BJ (cell line): ENCODE measurements at places on chromosomes 3 and 15. TPM values are rescaled to one million over a fixed set of nuclear protein-coding genes. Genes with fewer than 3 reads are reported as not detected.

ACAP2 gene
- polyA plus RNA-seq = 12.5 and 28.7 TPM in 2 replicates

PRICKLE2 gene
- 3.5 and 3.9 TPM in 2 replicates for polyA plus RNA-seq

SMCO1 gene
- not detected in 2 replicates for polyA plus RNA-seq

GRAMD1C gene
- polyA plus RNA-seq = 0.48 and 1.2 TPM in 2 replicates

PAQR9 gene
- polyA plus RNA-seq = not detected in 2 replicates

ZNF592 gene
- polyA plus RNA-seq = 6.9 and 11.0 TPM in 2 replicates

NMB gene
- polyA plus RNA-seq = 2.9 and 4.3 TPM in 2 replicates

UBAP1L gene
- 0.72 and 1.0 TPM in 2 replicates for polyA plus RNA-seq

NDUFB5 gene
- 12.5 and 43.6 TPM in 2 replicates for polyA plus RNA-seq

- DNase-seq = no peak
Observed at GRCh38 chr3:139353920-139354556, 10.2 kb downstream of the MRPS22 start.

- peak; percentile 80 for DNase-seq
Observed at GRCh38 chr15:59169251-59169708, 37.4 kb upstream of the LDHAL6B start.

DNA sequence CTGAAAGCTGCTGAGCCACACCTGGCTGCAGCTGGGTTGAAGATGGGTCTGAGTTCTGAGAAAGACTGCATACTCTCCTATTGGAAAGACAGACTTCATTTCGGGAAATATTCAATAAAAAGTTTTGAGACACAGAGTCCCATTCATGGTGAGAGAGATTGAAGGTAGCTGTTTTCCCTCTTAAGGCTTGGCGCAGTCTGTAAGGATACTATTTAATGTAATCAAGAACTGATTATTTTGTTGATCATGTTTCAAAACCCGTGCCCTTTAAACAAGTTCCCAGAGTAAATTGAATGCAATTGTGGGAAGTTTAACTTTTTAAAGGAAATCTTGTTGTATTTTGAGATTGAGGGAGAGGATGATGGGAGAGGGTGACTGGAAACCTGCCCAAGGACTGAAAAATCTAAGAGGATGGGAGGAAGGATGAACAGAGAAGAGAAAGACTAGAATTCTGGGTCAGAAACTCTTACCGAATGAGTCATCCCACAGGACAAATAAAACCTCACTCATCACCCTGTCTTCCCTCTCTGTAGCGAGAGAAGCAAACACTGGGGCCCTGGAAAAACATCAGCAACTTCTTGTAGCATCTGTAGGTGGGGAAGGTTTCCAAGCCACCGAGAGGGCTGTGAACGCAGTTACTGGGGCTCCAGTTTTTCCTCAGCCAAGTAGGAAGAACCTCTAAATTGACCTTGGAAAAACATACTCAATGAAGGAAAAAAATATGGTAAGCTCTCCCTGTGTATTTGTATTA lies 193.2 kb upstream of the TPRG1 start:
- no peak for DNase-seq

DNA sequence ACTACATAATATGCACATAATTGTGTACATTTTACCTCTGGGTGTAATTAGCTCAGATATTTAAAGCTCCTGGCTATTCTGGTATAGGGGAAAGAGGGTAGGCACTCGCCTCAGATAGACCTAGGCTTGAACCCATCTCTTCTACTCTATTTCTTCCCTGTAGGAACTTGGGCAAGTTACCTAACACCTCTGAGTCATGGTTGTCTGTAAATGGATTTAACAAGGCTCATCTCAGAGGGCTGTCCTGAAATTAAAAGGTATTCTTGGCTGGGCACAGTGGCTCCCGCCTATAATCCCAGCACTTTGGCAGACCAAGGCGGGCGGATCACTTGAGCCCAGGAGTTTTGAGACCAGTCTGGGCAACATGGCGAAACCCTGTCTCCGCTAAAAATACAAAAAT lies 30.7 kb downstream of the NANOGP8 start:
- no peak for DNase-seq

DNA sequence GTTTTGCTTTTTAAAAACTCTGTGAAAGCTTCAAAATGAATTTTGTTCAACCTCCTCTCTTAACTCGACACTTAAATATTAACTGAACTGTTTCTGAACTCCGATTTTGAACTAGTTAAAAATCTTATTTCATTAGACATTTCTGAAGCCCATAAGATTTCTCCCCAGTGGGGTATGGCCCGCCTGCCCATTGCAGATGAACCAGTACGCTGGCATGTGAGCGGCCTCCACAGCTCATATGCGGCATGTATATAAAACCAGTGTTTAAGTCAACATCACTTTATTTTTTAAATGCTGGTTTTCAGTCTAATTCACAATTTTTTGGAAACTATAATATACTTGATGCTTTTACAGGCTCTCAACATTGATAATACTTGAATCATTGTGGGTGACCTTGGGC lies 50.2 kb downstream of the CPN2 start:
- no peak for DNase-seq

- peak; percentile 80 for DNase-seq
Observed at GRCh38 chr15:75661100-75661755, 13.5 kb downstream of the SNX33 start.

DNA sequence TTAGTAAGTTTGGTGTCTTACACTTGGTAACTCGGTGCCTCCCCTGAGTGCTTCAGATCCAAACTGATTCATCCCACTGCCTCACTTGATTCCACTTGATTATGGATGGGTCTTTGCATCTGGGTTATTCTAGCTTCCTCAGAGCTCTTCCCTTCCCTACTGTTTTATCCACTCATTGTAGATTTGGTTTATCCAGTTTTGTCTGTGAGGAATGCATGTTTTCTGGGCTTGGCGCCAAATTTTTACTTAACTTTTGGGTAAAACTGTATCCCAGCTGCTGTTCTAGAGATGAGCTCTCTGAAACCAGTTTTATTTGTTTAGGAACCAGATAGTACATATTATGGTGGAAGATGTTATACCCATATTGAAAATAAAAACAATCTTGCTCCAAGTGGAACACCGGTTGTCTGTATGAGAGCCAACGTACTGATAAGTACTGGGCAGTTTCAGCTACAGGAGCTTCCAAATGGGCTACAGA lies 20.9 kb downstream of the RAD54L2 start:
- no peak for DNase-seq

DNA sequence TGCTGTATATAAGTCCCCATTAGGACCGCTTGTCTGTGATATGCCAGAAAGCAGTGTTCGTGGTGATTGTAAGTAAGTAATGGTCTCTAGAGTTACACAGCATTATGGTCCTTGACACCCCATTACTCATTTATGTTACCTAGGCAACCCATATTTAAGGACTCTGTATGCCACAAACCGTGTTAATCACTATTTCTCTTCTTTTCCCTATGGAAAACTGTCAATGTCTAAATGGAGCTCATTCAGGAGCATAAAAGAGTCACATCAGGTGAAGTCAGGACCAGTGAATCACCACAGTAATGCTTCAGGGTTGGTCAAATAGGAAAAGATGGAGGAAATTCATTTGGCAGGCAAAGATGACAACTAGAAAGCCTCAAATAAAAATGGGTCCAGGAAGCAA lies 146.6 kb upstream of the PEX5L start:
- DNase-seq = no peak

DNA sequence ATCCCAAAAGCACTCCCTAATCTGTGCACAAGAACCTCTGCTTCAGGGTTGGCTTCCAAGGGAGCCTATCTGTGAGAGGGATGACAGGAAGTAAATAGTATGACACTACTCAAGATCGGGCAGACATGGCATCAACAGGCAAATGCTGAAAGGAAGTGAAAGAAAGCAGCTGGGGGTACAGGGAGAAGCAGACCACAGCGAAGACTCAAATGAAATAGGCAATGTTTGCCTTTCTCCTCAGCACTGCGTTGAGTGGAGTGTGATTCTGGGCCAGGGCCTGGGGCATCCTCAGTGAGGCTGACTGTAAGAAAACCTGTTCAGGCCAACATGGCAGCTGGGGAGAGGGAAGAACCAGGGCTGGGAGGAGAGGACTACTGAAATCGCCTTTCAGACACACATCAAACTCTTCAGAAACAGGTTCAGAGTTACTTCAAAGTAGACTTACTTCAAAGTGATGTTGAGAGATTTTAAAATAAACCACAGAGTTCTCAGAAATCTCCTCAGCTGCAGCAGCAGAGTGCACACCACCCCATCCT lies 96.6 kb downstream of the SLC9A9 start:
- no peak for DNase-seq

DNA sequence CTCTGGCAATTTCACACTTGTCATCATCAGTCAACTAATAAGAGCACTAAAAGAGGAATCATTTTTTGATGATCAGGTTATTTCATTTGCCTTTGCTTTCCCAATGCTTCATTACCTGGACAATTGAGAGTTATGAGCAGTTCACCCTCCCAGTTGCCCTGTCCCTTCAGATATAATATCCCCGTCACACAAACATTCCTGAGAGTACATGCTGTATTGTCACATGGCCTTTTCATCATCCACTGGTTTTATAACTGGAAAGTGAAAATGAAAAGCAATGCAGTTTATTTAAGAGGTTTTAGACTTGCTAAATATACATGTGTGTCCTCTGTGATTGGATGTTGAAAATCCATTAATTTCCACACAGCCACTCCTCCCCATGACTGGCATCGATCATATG lies 9.0 kb downstream of the RORA start:
- no peak for DNase-seq

DNA sequence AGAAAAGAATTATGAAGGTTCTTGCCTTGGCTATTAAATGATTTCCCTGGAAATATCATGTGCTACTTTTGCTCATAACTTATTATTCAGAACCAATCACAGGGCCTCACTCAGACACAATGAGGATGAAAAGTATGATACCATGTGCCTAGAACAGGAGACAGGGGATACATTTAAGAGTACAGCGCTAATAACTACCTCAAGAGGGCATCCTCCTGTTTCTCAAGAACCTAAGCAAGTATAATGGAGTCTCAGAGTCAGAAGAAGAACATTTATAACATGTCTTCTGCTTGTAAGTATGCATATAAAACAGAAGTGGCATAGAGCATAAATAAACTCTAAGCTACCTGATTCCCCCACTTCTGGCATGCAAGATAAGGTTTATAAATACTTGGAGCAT lies 125.4 kb upstream of the MME start:
- DNase-seq = no peak

GRCh38 chr15:95440712-95441111 lies 889.8 kb upstream of the NR2F2 start:
- DNase-seq = no peak

- no peak for DNase-seq
Observed at GRCh38 chr3:60650171-60650570, 601.1 kb downstream of the FHIT start.

- DNase-seq = no peak
Observed at GRCh38 chr15:82810890-82811426, 1.5 kb downstream of the WHAMM start.

DNA sequence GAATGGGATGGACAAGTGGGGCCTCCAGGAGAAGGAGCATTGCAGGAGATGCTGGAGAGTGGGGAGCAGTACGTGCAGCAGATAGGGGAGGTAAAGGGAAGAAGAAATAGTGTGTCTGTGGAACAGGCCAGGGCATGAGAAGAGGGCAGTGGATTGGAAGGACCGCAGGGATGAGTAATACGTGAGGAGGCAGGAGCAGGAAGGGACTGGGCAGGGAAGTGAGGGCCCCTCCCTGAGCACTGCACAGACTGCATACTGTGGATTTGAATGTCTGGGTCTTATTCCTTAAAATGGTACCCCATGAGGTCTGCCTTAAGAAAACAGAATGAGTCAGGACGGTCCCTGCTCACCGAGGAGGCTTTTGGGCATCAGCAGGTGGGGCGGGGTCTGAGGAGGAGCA lies 210.0 kb upstream of the NDN start:
- no peak for DNase-seq

DNA sequence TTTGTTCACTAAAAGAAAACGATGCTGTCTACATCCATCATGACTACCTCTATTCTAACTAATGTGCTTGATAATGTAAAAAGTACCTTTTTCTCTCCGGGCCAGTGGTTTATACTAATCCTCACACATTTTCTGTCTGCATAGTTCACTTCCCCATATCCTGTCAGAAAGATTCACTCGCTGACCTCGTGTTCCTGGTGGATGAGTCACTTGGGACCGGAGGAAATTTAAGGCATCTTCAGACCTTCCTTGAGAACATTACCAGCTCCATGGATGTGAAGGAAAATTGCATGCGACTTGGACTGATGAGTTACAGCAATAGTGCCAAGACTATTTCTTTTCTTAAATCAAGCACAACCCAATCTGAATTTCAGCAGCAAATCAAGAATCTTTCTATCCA lies 33.8 kb downstream of the COL6A5 start:
- no peak for DNase-seq

DNA sequence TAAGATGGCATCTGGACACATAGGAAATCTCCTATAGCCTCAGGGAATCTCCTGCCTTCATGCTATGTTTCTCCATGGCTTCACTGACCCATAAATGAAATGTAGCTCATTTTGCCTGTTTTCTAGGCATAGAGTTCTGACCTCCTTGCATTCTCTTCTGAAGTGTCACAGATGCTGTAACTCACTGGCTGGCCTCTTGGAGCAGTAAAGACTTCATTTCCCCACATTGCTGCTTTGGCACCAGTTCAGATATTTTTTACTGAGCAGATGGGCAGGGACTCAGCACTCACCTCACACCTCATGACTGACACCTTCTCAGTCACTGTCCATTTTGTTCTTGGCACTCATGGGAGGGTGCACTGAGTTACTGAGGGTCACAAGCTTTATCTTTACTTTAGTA lies 286.7 kb upstream of the TGFBR2 start:
- DNase-seq = no peak
